Body of pancreas (tissue), 4 donors: ENCODE measurements at places on chromosomes 16 and 17. TPM values are rescaled to one million over a fixed set of nuclear protein-coding genes. Genes with fewer than 3 reads are reported as not detected.

CCL8 gene
- total RNA-seq, result not detected

DNA sequence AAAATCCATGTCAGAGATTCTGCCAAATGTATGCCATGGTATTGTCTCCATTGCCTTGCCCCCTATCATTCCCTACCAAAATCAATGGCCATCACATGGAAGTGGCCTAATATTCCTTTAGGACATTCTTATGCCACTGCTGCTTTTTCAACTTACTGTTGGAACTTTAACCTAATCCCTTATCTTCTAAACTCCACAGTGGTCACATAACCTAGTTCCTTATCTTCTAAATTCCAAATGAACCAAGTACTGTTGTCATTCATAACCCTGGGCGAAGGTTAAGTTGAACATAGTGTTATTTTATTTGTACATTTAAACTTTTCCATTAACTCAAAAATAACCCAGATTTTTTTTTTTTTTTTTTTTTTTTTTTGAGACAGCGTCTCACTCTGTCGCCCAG, 3.6 kb downstream of the HSF5 start:
- H3K36me3 ChIP-seq, result peaks cover 2% of the 10 kb centered on the region
- H3K4me1 ChIP-seq, result no peaks in the 10 kb centered on the region
- H3K4me3 ChIP-seq, result no peak overlapping the region
- no peaks in the 10 kb centered on the region for H3K27me3 ChIP-seq

RAMP2 gene
- total RNA-seq, result 3.1 TPM

DNA sequence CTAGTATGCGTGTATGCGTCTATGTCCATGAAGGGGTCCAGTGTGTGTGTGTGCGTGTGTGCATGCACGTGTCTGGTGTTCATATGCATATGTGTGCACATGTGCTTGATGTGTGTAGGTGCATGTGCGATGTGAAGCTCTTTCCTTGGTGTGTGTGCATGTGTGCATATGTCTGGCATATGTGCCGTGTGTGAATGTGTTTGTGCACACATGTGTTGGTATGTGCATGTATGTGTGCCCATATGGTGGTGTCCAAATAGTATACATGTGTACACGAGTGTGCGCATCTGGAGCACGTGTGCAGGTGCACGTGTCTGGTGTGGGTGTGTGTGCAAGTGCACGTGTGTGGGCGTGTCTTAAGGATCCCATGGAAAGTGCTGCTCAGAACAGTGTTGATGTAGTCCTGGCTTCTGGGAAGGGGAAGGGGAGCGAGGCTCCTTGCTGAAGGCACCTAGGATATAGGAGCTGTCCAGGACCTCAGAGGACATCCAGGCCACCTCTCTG, 17.0 kb downstream of the CACNA1G start:
- no peaks in the 10 kb centered on the region for H3K27me3 ChIP-seq
- H3K27ac ChIP-seq, result no peak overlapping the region
- no peak overlapping the region for H3K4me3 ChIP-seq
- no peak for DNase-seq
